ENCODE measurements at places on chromosomes 12 and 14.

- no peak for ATAC-seq
Measured at GRCh38 chr12:123034865-123035264, 54.4 kb downstream of the ARL6IP4 start.

- no peak for ATAC-seq
Measured at GRCh38 chr12:50589650-50590435, 85.1 kb downstream of the DIP2B start.

DNA sequence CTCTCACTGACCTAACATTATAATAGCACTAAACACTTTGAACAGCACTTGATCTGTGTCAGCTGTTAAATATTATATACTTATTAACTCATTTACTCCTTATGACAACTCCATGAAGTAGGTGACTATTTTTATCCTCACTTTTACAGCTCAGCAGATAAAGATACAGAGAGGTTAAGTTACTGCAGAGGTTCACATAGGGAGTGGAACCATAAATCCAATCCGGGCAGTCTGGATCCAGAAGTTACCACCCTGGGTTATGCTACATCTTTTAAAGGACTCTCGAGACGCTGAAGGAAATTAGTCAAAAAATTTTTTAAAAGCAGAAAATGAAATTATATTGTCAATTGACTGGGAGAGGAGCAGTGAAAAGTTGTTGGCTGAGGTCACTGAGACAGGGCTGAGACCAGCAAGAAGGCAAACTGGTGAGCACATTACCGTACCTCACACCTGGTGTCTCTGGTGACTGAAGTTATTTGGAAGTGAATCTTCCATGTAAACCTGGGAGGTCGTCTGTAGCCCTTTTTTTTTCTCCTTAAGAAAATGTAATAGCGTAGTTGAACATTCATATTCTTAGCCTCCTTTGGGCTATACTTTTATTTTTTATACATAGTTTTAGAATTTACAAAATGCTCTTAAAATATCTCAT is 1.2 kb upstream of the RIMKLB start:
- no peak for ATAC-seq

DNA sequence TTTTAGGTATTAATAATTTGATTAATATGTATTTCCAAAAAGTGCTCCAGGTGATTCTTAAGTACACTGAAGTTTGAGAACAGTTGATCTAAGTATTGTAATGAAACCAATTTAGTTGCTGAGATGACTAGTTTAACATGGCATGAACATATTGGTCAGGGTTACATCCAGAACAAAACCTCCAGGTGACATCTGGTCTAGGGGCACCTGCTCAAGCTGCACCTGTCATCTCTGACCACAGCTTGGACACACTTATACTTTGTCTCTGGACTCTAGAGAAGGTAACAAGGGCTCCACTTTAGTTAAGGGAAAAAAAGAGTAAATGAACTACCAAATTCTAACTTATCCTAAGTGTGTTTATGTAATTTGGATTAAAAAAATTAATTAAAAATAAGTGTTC is 8.1 kb downstream of the ARID2 start:
- no peak for ATAC-seq

DNA sequence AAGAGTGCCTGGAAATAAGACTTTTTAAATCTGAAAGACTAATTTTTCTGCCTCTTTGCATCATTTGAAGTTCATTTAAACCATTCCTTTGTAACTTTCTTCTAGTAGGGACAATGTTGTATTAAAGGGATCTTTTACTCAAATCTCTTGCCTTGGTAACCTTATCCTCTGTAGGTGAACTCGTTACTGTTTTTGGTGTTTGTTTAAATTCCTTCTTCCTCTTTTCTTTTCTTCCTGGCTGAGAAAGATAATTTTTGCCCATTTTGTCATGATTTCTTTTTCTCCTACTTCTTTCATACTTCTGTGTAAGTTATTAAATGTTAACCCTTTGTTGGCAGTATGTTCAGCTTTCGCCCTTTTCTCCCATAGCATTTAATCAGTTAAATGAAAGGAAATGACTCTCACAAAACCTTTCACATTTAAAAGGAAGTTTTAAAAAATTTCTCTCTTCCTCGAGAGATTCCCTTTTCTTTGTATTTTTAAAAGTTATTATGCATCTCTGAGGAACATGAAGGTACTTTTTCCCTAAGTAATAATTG is 10.3 kb downstream of the VEZT start:
- ATAC-seq = no peak

GRCh38 chr14:24734917-24735500 is 101.0 kb upstream of the GZMB start:
- ATAC-seq = peak; percentile 42

DNA sequence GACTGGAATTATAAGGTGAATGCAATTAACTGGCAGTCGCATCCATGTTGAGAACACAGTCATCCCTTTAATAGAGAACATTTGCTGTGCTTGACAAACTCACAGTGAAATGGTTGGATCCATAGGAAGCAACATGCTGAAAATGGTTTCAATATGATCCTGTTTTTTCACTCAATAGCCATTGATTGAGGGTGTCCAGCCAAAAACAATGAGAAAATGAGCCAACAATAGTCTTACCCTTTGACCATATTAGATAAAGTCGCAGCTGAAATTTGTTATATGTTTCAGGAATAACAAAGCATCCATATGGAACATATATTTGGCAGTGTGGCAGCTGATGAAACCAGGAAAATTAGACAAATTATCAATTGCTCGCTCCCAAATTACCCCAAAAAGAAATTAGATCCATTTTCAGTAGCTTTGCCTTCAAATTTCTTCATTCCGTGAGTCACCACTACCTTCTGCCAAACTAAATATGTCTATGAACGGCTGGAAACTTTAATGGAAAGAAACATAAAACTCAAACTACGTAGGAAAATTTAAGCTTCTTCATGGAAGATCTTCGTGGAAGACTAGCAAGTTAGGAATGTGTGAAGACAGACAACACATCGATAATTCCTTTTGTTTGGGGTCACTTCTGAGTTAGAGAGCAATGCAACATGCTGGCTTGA is 17.4 kb downstream of the IGF1 start:
- ATAC-seq = no peak

GRCh38 chr12:18340786-18341185 is 79.5 kb downstream of the PIK3C2G start:
- ATAC-seq = no peak

DNA sequence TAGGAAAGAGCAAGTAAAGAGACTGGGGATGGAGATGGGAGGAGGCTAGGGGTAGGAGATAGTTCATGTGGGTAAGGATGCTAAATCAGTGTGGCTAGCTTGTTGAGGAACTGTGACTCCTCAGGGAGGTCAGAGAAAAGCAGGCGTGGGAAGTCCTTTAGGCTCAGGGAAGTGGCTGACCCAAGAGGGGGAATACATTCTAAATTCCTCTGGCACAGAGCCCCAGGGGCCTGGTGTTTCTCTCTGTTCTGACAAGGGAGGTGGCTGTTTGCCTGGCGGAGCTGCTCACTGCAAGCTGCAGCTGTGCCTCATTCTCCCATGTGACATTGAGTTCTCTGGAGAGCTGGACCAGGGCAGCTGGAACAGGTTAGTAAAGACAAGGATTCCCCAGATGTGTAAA is 152.2 kb upstream of the SLC38A2 start:
- no peak for ATAC-seq

GRCh38 chr12:83015390-83016217 is 328.9 kb downstream of the TMTC2 start:
- no peak for ATAC-seq

All from esophagus mucosa (tissue), 1 donor.